H7 (cell line): ENCODE measurements at places on chromosomes 2 and 18. TPM values are rescaled to one million over a fixed set of nuclear protein-coding genes. Genes with fewer than 3 reads are reported as not detected.

DNA sequence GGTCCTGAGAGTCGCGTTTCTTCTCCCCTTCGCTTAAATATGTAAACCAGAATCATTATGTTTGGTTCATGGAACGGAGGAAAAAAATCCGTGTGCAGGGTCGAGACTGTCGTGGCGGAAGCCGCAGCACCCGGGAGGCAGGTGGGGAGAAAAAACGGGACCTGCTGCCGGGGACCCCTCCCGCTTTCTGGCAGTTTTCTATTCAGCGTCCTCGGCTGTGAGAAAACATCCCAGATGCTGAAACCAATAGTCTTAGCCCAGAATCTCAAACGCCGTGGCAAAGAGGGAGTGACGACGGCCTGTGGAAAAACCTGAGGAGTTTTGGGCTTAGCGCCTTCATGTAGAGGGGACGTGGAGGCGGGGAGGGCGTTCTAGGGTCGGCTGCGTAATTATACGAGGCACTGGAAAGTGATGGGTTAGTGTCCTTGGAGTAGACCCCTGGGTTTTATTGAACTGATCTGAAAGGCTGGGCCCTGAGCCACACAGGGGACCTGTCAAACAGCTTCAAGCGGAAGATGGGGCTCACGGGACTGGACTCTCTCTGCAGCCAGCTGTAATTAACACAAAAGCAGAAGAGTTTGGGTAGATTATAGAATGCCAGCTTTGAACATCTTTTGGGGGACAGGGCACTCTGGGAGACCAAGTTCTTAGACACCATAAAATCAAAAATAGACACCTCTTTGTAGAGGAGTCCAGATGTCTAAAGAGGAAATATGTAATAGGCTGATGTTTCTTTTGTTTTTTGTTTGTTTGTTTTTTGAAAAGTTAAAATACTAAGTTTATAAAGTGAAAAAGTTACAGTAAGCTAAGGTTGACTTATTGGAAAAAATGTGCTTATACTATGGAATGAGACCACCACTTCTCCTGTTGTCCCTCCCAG lies 834 bp upstream of the BUB1 start:
- peak; percentile 63 for DNase-seq

DNA sequence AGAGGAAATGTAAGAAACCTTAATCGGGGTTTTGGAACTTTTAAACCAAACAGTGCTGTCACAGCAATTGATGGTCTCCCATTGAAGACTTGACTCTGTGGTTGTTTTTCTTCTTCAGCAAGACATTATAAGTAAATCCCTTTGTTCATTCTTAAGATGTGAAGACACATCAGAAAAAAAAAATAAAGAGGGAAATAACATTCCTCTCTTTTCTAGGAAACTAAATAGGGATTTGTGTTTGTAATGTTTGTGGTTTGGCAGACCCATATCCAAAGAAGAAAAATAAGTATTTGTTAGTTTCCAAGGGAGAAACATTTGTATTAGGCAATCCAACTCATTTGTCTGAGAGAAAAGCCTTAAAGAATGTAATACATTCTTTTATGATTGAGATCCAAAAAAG lies 359.9 kb downstream of the DSC3 start:
- no peak for DNase-seq

DNA sequence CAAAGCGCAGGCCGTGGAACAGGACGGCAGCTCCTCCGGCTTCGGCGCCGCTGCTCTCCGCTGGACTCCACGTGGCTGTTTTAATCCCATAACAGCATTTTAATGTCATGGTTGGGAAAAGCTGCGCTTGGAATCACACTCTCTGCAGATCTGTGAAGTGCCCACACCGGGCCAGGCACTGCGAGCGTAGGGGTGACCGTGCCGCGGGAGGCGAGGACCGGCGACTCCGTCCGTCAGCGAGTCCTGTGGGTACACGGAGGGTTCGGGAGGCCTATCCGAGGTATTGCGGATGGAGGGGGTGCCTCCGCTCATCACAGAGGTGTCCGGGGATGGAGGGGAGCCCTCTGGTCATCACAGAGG lies 198.0 kb upstream of the SALL3 start:
- DNase-seq: no peak

DNA sequence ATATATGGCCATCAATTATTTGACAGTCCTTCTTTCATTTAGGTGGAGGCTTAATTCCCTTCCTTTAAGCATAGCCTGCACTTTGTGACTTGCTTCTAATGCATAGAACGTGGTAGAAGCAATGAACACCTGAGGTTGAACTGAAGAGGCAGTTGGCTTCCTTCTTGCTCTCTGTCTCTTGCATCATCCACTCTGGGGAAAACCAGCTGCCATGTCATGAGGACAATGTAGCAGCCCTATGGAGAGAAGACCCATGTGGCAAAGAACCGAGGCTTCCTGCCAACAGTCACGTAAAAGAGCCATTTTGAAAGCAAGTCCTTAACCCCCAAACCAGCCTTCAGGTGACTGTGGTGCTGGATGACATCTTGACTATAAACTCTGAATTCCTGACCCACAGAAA lies 46.8 kb downstream of the ATOH8 start:
- no peak for DNase-seq

GRCh38 chr2:181977661-181978350 lies 7.8 kb upstream of the PPP1R1C start:
- no peak for DNase-seq

- no peak for DNase-seq
These were observed 596.8 kb upstream of the GCFC2 start for GRCh38 chr2:76307495-76307894.

GRCh38 chr18:13616041-13616440 lies 110.3 kb downstream of the FAM210A start:
- no peak for DNase-seq

- DNase-seq: no peak
These were observed 71.0 kb downstream of the DTNB start for GRCh38 chr2:25602333-25602723.

GRCh38 chr2:28338046-28338817 lies 54.4 kb upstream of the FOSL2 start:
- DNase-seq: no peak

- DNase-seq: peak; percentile 64
These were observed 33.0 kb upstream of the SNED1 start for GRCh38 chr2:240965296-240965904.

Gene POU3F3
- total RNA-seq: not detected in 2 replicates
